Activated naive CD8-positive, alpha-beta T cell treated with anti-CD3 and anti-CD28 coated beads, Interleukin-2, amount 10 ng/mL, durations not matched to agents 7 days and 5 days (primary cell): ENCODE measurements at places on chromosomes 16 and 17. TPM values are rescaled to one million over a fixed set of nuclear protein-coding genes. Genes with fewer than 3 reads are reported as not detected.
A peak's percentile ranks its signal among the peaks of the same experiment; 100 is the strongest.

DNA sequence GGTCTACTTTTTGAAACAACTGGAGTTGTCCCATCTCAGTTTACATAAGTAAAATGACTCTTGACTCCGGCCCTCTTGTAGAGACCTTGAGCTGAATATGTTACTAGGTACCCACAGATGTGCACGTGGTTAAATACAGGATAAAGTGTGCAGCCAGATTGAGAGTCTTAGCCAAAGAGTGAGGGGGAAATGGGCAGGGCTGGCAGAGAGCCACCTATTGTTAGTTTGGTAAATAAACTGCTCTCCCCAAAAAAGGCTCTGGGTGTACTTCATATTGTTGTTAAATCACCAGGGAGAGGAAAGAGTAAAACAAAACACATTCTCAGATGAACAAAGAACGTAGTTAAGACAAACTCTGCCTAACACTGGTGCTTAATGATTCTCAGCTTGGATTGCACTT, 20.3 kb downstream of the G6PC1 start:
- DNase-seq, result no peak
- no peak overlapping the region for H3K4me3 ChIP-seq
- peaks cover 3% of the 10 kb centered on the region for H3K4me1 ChIP-seq
- H3K27ac ChIP-seq, result no peak overlapping the region
- peaks cover 20% of the 10 kb centered on the region for H3K27me3 ChIP-seq

DNA sequence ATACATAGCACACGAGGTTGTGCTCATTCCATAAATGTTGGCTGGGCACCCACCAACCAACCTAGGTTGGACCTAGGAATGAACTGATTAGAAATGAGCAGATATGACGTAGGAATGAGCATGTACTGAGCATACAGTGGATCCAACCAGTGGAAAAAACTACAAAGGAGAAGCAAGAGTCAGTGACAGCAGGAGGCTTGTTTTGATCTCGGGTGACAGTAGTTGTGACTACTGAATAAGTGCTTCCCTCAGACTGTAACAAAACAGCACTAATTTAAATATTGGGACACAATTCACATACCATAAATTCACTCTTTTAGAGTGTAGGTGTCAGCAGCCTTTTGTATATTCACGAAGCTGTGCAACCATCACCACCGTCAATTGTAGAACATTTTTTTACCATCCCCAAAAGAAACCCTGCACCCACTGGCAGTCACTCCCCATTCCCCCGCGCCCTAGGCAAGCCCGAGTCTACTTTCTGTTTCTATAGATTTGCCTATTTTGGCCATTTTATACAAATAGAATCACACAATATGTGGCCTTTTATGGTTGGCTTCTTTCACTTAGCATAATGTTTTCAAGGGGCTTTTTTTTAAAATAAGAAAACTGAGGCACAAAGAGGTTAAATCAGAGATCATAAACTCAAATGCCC, 7.0 kb downstream of the VAC14 start:
- no peak overlapping the region for H3K27ac ChIP-seq
- DNase-seq, result no peak
- H3K4me3 ChIP-seq, result no peak overlapping the region
- H3K4me1 ChIP-seq, result peaks cover 8% of the 10 kb centered on the region

Gene HBQ1
- not detected for total RNA-seq

DNA sequence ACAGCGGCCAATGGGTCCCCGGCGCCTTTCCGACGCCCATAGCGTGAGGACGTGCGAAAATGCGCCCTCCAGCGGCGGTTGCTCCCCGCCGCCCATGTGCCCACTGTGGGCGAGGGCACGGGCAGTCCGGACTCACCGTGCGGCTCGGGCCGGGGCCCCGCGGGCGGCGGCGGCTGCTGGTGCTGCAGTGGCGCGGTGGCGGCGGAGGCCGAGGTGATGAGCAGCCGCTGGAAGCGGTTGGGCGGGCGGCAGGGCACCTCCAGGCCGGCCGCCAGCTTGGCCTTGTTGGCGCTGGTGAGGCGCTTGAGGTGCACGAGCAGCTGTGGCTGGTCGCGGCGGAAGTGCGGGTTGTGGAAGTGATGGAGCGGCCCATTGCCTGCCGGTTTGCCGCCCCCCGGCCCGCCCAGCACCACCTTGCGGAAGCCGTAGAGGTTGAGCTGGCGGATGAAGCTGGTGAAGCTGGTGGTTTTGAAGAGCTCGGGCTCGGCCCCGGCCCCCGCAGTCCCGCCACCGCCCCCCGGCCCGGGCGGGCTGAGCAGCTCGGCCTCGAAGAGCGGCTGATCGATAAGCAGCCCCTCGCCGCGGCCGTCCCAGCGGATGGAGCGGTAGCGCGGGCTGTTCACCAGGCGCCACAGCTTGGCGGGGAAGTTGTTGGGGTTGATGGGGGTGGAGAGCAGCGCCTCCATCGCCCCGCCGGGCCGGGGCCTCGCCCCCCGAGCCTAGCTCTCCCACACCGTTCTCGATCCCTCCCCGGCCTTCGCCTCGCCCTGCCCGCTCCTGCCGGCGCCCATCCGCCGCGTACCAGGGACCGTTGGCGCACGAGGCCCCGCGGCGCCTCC, at the start of gene HSF5:
Gene HSF5, minus strand, starts transcription at position 820 of the 839 bp plus-strand sequence. Its CDS starts 134 bp downstream, at position 686.
- DNase-seq, result peak; percentile 75
- peaks cover 2% of the 10 kb centered on the region for H3K27me3 ChIP-seq
- peaks cover 3% of the 10 kb centered on the region for H3K4me1 ChIP-seq
- no peak within 1 kb of the TSS for H3K4me3 ChIP-seq
- H3K27ac ChIP-seq, result no peak within 1 kb of the TSS
- H3K36me3 ChIP-seq, result peaks cover 31% of the 10 kb centered on the region

- H3K27ac ChIP-seq, result no peak overlapping the region
- H3K36me3 ChIP-seq, result peaks cover 9% of the 10 kb centered on the region
- no peak for DNase-seq
- no peaks in the 10 kb centered on the region for H3K4me1 ChIP-seq
- H3K27me3 ChIP-seq, result peaks cover 6% of the 10 kb centered on the region
- H3K4me3 ChIP-seq, result no peak overlapping the region
These were observed 73.6 kb upstream of the HSBP1 start for GRCh38 chr16:83734136-83734535.

Gene GDPD1
- total RNA-seq, result 2.7 TPM

DNA sequence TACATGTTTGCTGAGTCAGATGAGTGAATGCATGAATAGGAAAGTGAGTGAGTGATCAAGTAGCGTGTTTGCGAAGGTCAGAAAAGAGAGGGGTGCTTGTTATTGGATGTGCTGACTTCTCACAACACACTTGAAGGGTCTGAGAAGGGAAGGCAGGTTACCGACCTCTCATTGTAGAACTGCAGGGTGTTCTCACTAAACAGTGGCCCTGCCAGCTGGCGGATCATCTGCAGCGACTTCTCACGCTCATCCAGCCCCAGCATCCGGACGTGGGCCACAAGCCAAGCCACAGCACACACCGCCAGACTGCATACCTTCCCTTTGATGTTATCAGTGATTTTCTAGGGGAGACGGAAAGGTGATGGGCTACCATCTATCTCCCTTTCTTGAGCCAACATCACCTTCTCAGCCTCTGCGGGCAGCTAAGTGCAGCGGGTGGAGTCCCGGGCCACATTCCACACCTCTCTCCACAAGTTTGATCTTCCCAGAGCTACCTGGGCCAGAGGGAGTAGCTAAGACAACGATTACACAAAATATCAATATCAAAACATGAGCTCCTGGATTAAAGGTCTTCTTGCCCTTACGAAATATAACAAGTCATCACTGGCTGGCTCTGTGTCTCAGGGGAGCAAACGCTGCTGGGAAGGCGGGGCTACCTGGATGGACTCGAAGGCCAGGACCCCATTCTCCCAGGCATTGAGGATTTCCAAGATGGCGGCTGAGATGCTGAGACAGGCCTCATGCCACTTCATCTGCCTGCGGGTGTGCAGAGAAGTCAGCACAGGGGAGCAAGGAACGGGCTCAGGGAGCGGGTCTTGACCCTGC, 11.0 kb downstream of the CSF3 start:
- H3K27me3 ChIP-seq, result no peaks in the 10 kb centered on the region
- DNase-seq, result peak; percentile 68
- peaks cover 25% of the 10 kb centered on the region for H3K36me3 ChIP-seq
- H3K4me3 ChIP-seq, result peak overlapping the region; percentile 55
- peaks cover 18% of the 10 kb centered on the region for H3K4me1 ChIP-seq
- H3K27ac ChIP-seq, result peak overlapping the region; percentile 66
